ENCODE measurements at places on chromosomes 6 and 20.
A peak's percentile ranks its signal among the peaks of the same experiment; 100 is the strongest.

GRCh38 chr20:25178563-25179438 is 16.7 kb upstream of the ENTPD6 start:
- peak; percentile 25 for DNase-seq

- DNase-seq = no peak
These were observed 220.5 kb downstream of the ANKRD60 start for GRCh38 chr20:58007947-58008346.

DNA sequence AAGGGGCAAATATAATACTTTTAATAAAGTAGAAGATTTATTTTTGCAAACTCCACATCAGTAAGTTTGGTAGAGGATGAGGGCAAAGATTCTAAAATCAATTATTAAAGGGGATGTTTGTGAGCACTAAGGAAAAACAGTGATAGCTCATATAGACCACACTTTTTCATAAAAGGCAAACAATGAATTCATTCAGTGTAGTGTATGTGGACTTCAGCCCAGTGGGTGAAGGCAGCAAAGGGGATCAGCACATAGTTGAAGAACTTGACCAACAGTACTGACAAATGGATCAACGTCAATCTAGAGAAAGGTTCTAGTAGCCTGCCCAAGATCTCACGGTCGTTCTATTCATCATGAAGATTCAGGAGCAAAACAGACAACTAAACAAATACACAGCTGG is 45.3 kb downstream of the MAK start:
- no peak for DNase-seq

DNA sequence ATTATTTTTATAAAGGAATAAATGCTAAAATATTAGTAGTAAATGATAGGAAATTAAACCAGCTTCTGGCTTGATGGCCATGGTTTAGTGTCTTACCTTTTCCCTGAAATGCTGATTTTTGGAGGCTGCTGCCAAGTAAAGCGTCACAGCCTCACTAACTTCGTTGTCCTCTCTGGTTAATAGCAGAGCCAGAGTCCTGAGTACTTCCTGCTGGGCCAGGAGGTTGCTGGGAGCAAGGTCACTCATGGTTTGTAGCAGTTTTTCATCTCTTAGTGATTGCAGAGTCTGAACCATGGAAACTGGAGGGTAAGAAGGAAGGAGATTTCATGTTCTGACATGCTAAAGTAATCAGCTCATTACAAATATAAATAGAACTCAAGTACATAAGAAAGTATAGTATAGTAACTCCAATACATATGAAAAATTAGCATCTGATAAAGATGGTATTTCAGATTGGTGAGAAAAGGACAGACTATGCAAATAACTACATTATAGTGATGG is 26.5 kb upstream of the ARMH2 start:
- no peak for DNase-seq

DNA sequence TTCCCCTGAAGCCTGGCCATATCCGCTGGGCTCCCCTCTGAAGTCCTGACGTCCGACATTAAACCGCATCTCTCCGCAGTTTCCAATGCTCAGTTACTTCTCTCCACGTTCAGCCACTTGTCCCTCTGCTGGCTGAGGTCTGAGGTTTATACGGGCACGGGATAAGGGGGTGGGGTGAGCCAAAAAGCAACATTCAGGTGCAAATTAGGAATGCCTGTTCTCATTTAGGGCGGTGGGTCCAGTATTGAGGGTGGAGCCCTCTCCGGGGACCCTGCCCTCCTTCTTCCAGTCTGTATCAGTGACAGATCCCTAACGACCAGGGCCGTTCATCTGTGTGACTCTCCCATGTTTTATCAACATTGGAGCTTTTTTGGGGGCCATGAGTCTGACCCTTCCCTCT is 1454.4 kb downstream of the HACE1 start:
- no peak for DNase-seq

DNA sequence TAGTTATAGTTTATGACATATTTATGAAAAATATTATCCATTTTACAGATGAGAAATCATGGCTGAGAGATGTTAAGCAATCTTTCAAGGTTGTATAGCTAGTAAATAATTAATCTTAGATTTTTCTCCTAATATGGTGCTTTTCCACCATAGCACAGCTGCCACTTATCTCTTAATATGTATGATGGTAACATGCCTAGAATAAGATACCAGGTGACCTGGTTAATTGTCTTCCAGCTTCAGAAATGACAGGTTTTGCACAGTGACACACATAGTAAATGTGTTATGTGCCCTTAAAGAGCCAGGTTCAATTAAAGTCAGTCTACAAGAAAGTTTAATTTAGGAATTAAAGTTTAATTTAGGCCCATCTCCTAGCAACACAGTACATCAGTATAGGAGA is 14.8 kb downstream of the TUBB2A start:
- DNase-seq = no peak

All from CD4-positive, alpha-beta T cell treated with Interleukin-6 at 100 ng/mL for 8 hours (primary cell).